ENCODE measurements at places on chromosomes 11 and 22.
A peak's percentile ranks its signal among the peaks of the same experiment; 100 is the strongest.

- DNase-seq = peak; percentile 35
These were observed 22.5 kb downstream of the RCN1 start for GRCh38 chr11:32113200-32113919.

DNA sequence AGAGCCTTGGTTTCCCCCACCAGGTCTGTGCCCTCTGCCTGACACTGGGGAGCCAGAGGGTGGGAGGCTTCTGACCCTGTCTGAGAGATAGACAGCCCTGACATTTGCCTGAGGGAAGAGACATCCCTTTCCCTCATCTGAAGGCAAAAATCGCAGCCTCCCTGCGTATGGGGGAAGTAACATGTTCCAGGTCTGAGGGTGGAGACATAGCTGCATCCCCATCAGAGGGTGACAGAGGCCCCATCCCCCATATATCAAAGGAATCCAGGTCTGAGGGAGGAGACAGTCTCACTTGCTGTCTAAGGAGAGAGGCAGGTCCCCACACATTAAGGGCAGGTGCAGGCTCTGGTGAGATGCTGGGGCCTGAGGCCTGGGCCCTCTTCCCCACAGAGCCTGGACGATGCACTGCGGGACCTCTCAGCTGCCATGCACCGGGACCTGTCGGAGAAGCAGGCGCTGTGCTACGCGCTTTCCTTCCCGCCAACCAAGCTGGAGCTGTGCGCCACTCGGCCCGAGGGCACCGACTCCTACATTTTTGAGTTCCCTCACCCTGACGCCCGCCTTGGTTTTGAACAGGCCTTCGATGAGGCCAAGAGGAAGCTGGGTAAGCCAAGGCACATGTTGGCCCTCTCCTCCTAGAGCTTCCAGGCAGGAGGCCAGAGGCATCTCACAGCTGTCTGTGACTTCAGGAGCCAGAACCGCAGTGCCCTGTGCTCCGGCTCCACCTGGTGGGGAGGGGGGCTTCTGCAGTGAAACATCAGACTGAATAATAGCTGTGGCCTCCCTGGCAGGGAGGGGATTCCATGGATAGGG is 16.1 kb upstream of the RELT start:
- peak; percentile 20 for DNase-seq

DNA sequence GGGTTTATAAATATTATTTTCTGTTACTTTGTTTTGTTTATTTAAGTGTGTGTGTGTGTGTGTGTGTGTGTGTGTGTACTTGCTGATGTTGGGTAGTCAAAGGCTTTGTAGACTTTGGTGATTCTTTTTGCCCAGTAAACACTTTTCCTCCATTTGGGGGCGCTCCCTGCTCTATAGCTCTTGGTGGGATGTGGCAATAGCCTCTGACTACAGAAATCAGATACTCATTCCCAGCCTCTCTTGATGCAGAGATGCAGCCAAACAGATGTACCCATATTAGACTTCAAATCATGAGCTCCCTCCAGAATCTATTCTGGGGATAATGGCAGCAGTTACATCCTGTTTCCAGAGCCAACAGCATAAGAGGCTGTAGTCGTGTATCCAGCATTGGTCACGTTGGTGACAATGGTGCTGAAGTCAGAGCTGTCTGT is 33.4 kb upstream of the APOL5 start:
- peak; percentile 58 for DNase-seq

GRCh38 chr22:48340727-48341709 is 1486.7 kb downstream of the BRD1 start:
- no peak for DNase-seq

- peak; percentile 50 for DNase-seq
These were observed 25.2 kb downstream of the FLRT1 start for GRCh38 chr11:64060861-64061444.

DNA sequence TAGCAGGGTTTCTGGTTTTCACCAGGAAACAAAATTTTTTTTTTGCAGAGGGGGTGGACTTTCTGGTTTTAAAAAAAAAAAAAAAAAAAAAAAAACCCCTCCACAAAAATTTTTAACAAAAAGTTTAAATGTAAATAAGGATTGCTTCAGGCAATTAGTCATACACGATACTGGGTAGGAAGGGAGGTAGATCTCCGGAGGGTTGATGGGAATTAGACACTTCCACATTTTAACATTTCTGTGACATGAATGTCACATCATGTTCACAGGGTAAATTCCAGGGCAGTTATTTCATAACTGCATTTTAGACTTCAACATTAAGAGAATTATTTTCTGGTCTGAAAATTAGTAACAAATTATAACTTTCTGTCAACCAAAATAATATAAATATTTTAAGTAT is 15.9 kb downstream of the NUP98 start:
- DNase-seq = no peak

- no peak for DNase-seq
These were observed 7.9 kb downstream of the SC5D start for GRCh38 chr11:121300313-121300971.

DNA sequence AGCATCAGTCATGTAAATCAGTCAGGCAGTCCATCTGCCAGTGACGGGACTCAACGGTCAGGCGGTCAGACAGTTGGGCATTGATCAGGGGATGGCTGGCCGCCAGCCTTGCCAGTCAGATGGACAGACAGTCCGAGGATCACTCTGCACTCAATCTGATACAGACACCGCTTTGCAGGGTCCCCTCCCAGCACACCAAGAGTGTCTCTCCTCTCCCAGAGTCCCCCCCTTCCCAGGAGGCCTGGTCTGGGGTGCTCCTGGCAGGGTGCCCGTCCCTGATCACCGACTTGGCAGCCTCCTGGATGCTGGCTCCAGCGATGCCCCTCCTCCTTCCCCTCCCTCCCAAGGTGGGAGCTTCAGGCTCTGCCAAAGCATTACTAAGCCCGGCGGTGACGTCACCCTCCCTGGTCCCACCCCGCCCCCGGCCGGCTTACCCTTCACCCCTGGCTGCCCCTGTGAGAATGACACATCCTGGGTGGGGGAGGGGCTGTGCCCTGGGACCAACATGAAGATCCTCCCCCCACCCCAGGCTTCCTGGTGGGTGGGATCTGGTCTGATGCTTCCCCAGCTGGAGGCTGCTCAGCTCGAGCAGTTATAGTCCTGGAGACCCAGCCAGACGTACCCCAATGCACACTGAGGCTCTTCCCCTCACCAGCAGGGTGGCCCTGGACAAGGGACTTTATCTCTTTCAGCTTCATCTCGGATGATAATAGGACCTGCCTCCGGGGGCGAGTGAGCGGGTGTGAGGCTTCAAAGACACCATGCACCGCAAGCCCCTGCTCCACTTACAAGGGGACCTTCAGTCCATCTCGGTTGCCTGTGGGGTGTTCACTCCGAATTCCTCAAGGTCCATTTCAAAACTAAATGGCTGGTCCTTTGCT is 69.2 kb downstream of the CD82 start:
- peak; percentile 61 for DNase-seq

- no peak for DNase-seq
These were observed 107.7 kb downstream of the CTTN start for GRCh38 chr11:70505761-70506657.

- DNase-seq = no peak
These were observed 963 bp downstream of the TYMP start for GRCh38 chr22:50528682-50529415.

- DNase-seq = no peak
These were observed 43.6 kb downstream of the LRRC32 start for GRCh38 chr11:76626921-76627401.

DNA sequence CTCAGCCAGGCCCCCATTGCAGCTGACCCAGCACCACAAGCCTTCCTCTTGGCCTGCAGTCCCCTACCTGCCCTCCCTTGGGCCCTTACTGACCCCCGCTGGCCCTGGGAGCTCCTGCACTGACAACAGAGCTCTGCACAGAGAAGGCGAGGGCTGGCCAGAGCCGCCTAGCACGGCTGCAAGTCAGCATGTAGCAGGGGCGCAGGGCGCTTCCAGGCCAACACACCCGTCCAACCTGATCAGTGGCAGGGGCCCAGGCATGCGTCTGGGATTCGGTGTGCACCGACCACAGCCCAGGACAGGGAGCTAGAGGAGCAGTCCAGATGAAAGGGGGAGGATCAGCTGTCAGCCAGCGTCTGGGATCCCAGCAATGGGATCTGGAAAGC is 7.6 kb downstream of the WNT7B start:
- no peak for DNase-seq

DNA sequence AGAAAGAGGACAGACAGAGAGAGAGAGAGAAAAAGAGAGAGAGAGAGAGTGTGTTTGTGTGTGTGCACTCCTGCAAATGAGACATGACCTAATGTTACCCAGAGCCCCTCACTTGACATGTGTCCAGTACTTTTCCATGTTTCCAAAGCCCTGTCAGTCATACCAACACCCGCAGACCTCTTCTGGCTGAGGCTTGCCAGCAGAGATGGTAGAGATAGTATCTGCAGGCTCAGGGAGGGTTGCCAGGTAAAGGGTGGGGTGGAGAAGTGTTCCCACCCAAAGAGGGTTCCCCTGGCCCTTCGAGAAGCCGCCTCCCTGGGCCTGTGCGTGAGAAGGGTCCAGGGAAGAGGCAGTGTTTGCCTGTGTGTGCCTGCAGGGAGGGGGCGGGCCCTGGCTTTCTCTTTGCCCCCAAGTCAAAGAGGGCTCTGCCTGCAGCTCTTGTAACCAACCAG is 40.7 kb downstream of the POU2F3 start:
- no peak for DNase-seq

- no peak for DNase-seq
These were observed 5.4 kb downstream of the MUC5B start for GRCh38 chr11:1228101-1228821.

GRCh38 chr11:100941033-100941432 is 188.6 kb downstream of the PGR start:
- DNase-seq = no peak

- peak; percentile 25 for DNase-seq
These were observed 6.3 kb upstream of the ADAMTS8 start for GRCh38 chr11:130434521-130435223.

DNA sequence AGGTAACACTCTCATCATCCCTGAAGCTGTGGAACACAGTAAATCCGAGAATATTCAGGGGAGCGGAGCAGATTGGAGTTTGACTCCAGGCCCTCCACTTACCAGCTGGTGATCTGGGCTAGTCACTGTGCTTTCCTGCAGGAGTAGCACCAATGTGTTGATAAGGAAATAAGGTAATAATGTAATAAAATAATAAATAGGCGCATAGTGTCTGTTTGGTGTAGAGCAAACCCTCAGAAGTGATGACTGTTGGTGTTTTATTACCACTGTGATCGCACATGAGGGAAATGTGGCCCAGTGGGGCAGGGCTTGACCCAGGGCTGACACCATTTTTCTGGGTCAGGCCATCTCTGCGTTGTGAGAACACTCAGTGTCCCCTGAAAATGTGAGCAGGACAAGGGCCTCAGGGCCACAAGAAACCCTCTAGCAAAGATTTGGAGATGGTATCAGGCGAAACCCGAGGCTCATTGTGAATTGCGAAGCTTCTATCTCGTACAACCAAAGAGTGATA is 563.9 kb upstream of the B3GAT1 start:
- no peak for DNase-seq

GRCh38 chr22:20256551-20257211 is 11.4 kb downstream of the RTN4R start:
- DNase-seq = no peak

DNA sequence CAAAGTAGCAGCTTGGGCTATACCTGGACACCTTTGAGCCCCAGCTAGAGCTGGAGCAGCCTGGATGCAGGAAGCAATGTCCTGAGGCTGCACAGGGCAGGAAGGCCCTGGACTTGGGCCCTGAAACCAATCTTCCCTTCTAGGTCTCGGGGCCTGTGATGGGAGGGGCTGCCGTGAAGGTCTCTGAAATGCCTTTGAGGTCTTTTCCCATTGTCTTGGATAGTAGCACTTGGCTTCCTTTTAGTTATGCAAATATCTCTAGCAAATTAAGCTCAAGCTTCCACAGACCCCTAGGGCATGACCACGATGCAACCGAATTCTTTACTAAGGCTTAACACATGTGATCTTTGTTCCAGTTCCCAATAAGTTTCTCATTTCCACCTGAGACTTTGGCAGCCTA is 40.0 kb downstream of the LINC01488 start:
- no peak for DNase-seq

DNA sequence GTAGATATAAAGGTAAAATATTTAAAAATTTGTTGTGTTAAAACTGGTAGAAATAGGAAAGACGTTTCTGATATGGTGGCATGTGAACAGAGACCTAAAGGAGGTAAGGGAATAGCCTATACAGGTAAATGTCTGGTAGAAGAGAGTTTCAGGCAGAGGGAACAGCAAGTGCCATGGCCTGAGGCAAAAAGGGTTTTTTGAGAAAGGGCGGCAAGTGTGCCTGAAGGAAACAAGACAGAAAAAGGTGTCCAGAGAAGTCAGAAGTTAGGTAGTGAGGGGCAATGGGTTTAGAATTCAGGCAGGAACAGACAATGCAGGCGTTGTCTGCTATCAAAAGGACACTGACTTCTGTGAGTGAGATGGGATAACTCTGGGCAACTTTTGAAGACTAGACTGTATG is 339.7 kb downstream of the DYNC2H1 start:
- no peak for DNase-seq

DNA sequence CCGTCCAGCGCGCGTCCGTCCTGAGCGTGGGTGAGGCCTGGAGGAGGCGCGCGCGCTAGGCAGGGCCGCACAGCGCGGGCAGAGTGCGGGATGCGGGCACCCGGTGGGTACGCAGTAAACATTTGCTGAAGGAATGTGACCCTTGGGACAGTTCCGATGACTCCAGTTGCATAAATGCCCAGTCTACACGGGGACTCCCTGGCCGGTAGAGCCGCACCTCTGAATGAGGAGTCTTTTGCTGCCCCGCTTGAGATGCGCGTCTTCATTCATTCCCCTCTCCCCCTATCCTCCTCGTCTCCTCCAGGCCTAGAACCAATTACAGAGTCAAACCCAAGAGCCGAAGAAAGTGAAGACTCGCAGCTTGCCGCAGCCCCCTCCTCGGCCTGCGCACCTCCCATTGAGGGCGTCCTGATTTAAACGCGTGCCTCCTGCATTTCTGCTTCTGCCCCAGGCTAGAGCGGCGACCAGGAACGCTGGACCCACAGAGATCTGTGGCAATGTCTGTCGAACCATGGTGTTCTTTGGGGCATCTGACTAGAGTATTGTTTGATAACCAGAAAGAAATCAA is 729 bp upstream of the CHKB start:
- no peak for DNase-seq

DNA sequence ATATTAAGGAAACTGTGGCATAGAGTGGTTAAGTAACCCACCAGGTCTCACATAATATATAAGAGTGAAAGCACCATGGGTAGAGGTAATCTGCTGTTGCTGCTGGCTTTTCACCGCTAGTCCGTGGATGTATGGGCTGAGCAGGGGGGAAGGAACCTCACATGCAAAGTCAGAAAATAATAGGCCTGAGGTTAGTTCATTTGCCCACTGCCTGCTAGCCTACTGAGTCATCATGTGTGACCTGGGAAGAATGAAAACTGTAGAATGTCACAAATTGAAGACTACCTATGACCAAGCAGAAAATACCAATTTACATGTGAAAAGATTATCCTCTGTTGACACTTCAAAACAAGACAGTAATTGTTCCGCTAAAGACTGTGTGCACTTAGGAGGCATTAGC is 560.1 kb upstream of the FAT3 start:
- DNase-seq = no peak

Measured in NCI-H1694 (cell line).